ENCODE measurements at places on chromosomes 11 and 22.

DNA sequence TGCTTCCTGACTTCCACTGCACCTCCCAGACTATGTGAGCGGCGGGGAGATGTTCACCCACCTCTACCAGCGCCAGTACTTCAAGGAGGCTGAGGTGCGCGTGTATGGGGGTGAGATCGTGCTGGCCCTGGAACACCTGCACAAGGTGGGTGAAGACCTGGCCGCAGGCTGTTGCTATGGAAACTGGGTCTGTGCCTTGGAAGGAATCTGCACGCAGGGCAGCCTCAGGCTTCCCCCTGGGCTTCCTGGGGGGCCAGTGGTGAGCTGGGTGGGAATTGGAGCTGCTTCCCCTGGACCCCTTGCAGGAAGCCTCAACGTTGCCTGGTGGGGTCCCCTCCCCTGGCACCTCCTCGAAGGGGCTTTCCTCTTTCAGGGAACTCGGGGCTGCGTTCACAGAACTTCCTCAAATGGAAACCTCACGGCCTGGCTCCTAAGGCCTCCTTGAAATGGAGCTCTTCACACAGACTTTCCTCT, 1.5 kb downstream of the RPS6KA4 start:
- no peak for DNase-seq

DNA sequence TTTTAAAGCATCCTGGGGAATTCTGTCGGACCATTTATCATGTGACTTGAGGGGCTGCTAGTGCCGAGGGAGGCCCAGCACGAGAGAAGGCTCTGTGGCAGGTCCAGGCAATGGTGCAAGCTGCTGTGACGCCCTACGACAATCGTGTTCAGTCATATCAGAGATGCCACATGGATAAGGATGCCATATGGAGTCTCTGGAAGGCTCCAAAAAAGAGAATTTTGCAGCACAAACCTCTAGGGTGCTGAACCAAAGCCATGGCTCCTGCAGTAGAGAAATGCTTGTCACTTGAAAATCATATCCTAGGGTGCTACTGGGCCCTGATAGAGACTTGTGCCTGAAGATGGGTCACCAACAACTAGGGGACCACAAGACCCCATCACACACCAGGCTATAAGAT, 6.7 kb upstream of the CD6 start:
- DNase-seq: no peak

DNA sequence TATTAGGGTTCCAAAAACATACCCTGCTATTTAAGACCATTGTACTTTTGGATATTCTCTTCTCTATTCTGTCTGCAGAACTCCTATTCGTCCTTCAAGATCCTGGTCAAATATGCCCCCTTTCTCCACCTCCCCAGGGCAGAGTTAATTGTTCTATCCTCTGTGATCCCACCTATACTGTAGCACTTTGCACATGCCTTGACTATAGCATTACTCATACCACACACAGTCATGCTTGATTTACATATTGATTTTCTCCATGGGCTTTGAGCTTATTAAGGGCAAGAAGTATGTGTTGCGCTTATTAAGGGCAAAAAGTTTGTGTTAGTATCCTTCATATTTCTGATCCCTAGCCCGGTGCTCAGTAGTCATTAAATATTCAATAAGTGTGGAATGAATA, 263.7 kb upstream of the CADM1 start:
- DNase-seq: no peak

GRCh38 chr11:46480166-46480726, 88.7 kb upstream of the CHRM4 start:
- no peak for DNase-seq

DNA sequence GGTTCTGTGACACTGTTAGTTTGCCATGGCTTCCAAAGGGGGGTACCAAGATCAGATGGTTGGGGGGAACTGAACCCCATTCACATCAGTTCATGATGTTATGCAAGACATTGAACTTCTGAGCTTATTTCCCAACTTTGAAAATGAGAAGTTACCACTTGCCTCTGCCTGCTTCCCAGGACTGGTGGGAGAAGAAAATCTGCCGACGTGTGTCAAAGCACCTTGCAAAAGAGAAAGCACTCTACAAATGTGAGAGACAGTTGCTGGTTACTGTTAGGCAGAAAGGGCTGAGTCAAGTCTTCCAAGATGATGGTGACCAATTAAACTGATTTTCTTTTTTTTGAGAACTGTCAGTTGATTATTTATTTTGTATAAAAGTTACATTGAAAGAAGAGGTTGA, 45.6 kb downstream of the SMCO4 start:
- DNase-seq: no peak

GRCh38 chr22:36197065-36197440, 4.6 kb downstream of the APOL4 start:
- no peak for DNase-seq

DNA sequence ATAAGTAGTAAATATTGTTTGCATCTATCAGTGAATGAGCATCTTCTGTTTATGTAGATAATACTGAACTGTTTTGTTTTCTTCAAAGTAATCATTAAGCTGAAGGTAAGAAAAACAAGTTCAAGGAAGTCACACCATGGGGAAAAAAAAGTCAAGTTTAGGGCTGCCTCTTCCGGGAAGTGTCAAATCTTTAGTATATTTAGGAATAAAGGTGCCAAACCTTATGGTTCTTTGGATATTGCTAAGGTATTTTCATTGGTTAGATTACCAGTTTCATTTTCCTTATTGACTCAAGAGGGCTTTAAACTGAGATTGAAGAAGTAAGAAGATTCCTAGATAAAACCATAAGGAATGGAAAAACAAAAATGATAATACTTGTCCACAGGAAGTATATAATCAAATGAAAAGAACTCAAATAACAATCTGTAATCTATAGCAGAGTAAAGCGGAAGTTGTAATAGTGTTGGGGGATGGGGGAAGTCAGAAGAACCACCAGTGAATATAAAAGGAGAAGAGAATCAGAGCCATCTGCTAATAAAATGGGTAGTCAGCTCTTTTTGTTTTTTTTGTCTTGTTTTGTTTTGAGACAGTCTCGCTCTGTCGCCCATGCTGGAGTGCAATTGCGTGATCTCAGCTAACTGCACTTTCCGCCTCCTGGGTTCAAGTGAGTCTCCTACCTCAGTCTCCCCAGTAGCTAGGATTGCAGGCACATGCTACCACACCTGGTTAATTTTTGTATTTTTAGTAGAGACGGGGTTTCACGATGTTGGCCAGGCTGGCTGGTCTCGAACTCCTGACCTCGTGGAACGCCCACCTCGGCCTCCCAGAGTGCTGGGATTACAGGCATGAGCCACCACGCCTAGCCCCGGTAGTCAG, 2.3 kb downstream of the ATM start:
- DNase-seq: no peak

DNA sequence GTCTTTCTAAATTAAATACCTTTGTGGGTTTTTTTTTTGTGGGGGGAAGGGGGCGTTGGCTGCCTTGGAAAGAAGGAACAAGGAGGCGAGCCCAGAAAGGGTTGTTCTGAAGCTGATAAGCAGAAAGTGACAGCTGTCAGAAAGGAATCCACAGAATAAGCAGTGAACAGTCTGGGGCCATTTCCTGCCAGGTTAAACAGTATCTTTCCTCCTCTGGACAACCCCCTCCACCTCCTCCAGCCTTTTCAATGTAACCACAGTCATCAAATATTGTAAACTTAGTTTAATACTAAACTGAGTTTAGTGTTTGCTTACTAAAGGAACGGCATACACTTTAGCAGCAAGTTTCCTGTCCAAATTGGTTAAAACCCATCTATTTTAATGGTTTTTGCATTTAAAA, 271.2 kb upstream of the SYN3 start:
- no peak for DNase-seq

GRCh38 chr11:82978422-82979099, 77.0 kb downstream of the DDIAS start:
- peak; percentile 39 for DNase-seq

DNA sequence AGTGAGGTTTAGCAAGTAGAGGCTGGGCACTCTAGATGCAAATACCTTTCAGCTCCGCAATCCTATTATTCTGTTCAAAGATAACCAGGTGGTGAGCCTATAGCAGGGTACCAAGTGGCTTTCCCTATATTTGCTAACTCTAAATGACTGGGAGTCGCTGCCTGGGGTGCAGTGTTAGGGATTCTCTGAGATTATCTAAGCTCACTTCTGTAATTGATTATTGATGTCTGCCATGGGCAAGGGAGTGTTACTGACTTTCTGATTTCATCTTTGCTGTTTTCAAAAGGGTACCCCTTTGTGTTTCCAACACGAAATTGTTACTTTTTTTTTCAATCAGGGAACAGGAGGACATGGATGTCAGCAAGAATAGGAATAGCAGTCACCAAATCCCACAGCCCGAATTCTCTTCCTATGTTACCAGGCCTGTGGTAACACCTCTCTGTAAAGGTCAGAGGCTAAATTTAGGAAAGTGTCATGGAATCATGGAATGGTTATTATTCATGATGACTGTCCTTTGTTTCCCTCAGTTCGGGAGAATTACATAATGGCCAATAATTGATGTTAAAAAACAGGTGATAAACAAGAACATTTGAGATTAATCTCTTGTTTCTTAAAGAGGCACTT, 62.6 kb upstream of the CRYBB3 start:
- DNase-seq: no peak

DNA sequence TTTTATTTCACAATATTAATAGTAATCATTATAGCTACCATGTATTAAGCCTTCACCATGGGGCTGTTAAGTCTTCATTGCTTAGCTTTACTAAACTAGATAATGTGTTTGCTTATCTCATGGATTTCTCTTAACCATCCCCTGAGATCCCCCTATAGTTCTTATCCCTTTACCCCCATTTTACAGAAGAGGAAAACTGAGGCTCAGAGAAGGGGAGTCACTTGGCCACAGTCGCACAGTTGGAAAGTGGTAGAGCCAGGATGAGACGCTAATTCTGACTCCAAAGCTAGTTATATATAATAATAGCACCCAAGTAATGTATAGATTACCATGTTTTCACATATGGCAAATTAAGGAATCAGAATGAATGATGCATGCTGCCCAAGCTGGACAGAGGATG, 9.7 kb upstream of the TFIP11 start:
- DNase-seq: no peak

- DNase-seq: peak; percentile 45
Observed at GRCh38 chr11:130052567-130052966, 17.1 kb upstream of the APLP2 start.

GRCh38 chr11:93542811-93543229, 371 bp downstream of the SMCO4 start:
- no peak for DNase-seq

GRCh38 chr11:104663190-104664140, 234.8 kb downstream of the CASP12 start:
- DNase-seq: no peak

GRCh38 chr22:40397396-40397795, 27.0 kb downstream of the SGSM3 start:
- no peak for DNase-seq

DNA sequence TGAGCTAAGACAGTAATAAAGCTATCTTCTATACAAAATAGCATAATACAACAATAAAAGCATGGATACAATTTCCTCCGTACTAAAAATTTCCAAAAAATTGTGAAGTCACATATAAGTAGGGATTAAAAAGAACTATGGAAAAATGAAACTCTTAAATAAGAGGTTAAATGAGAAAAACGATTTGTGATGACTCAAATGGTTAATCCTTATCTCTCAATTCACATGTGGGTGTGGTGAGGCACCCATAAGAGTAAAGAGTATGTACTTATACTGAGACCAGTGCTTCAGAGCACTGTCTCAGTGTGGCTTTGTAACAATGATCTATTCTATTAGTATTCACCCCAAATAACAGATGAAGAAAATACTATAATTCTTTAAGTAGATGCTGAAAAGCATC, 25.0 kb upstream of the CCDC34 start:
- no peak for DNase-seq

DNA sequence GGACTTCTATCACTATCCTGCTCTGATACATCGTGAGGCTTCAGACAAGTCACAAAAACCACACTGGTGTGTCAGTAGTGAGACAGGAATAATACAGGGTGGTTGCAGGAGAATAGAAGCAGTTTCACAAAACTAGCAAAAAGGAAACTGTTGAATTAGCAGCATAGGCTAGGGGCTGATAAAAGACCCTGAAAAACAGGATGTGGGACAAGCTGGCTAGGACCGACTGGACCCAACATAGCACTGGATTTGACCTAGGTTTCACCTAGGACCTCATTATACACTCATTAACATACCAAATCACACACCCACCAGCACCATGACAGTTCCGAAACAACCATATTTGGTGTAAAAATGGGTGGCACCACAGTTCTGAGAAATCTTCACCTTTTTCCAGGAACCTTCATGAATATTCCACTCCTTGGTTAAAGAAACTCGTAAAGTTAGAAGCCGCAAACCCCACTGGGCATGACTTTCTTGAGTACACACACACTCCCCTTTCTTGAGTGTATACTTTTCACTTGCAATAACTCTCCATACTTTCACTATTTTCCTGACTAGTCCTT, 76.2 kb downstream of the SLC1A2 start:
- DNase-seq: no peak

GRCh38 chr11:18730020-18730419, 4.0 kb upstream of the IGSF22 start:
- no peak for DNase-seq

DNA sequence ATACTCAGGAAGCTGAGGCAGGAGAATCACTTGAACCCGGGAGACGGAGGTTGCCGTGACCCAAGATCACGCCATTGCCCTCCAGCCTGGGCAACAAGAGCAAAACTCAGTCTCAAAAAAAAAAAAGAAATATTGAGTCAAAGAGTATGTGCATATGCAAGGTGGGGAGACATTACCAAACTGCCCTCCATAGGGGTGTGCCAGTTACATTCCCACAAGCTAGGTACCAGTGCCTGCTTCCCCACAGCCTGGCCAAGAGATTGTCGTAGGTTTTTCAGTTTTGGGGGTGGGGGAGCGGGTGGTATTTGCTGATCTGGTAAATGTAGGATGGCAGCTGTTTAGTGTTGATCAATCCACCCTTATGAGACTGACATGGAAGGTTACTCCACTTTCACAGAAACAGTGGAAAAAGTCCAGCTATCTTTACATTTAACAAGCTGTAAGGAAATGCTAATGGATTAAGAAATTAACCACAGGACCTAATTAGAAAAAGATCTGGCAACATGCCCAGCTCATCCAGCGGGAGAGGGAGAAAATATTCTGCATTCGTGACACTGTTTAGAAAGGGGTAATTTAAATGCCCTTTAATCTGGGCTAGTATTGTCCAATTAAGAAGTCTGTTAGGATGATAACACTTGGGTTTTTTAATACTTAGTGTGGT, 89.4 kb downstream of the PACS1 start:
- no peak for DNase-seq

All from HFF-Myc (cell line).